ENCODE measurements at places on chromosomes 5 and 9.

- DNase-seq = peak; percentile 34
These were observed 34.4 kb downstream of the DUSP1 start for GRCh38 chr5:172736508-172737135.

- peak; percentile 52 for DNase-seq
These were observed 25.3 kb upstream of the TLR4 start for GRCh38 chr9:117678871-117679270.

- DNase-seq = no peak
These were observed 79.2 kb downstream of the SV2C start for GRCh38 chr5:76162335-76162734.

- no peak for DNase-seq
These were observed 78.6 kb upstream of the FAM174A start for GRCh38 chr5:100456615-100457014.

DNA sequence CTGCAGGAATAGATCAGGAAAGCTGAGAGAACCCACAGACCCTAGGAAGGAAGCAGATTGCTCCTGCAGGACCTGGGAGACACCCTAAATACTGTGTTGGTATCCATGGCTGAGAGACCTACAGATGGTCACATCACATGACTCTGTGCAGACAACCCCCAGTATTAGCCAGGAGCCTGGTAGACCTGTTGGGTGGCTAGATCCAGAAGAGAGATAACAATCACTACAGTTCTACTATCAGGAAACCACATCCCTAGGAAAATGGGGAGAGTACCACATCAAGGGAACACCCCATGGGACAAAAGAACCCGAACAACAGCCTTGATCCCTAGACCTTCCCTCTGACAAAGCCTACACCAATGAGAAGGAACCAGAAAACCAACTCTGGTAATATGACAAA, 24.2 kb upstream of the MELK start:
- DNase-seq = no peak

DNA sequence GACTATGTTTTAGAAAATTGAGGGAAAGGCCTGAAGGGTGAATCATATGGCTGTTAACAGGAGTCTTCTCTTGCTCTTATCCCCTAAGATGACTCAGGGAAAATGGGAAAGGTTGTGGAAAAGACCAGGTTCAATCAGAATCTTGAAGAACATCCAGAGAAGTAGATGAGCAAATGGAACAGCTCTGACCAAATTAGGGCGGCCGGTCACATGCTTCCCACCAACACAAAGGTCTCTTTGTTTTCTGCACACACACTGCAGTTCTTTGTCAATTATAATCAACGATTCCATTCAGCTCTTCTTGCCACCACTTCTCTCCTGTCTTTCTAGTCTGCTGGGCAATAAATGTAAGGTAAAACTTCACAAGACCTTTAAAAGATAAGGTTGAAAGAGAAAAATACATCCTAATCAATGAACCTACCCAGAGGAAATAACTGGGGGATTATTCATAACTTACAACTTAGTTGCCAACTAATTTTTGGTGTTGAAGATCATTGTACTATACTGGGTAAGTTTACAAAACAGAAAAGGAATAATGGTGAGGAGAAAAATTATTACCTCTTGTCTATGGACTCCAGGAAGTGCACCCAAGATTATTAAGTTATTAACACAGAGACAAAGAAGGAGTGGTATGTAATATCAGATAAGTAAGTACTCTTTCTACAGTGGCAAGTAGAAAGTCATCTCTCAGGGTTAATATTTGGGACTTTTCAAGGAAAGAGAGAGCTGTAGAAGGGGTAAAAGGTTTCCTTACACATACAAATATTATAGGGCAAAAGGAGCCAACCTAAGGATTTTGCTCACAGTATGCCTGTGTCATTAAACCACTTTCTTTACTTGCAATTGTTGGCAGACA, 441.9 kb upstream of the PIK3R1 start:
- DNase-seq = peak; percentile 40

- DNase-seq = no peak
These were observed 72.4 kb downstream of the CDH12 start for GRCh38 chr5:22780756-22781155.

- DNase-seq = no peak
These were observed 22.4 kb downstream of the GNAQ start for GRCh38 chr9:78009186-78009585.

DNA sequence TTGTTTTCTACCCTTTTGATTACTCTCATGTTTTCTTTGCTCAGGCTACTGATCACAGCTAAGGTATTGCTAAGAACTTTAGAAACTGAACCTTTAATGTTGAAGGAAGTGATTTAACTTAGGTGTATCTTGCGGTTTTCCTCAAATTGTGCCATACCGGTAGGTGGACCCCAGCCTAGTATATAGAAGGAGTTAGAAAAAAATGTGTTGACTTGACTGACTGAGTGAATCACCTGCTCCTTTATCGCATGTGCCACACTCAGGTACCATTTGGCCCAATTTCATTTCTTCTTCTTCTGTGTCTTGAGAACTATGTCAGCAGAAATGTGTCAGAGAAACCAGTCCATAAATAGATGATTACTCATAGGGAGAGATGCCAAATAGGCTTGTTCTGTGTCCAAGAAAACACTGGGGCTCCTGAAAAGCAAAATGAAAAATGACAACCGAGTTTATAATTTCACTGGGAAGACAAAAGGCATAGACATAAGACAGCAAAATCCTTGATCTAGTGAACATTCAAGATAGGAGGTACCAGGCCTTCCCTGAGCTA, 19.4 kb downstream of the PLPPR1 start:
- no peak for DNase-seq

GRCh38 chr5:123868267-123868666, 356.3 kb downstream of the CSNK1G3 start:
- DNase-seq = no peak

GRCh38 chr5:2281446-2281845, 398.7 kb upstream of the IRX4 start:
- no peak for DNase-seq

DNA sequence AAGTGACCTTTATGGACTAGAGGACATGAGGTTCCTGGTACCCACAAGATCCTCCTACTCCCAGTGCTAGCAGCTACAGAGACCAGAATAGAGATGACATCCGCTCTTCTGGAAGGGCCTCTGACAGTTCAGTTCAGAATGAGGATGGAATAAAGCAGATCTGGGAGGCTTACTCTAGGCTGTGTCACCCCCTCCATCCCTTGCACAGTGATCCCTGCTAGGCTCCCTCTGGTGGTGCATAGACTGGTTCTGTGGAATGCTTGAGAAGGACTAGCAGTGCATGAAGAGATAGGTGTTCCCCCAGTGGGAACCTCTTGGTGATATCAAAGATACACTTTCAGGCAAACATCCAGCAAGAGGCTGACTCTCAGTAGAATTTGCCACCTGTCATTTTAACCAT, 83.0 kb downstream of the NPR3 start:
- DNase-seq = peak; percentile 44

DNA sequence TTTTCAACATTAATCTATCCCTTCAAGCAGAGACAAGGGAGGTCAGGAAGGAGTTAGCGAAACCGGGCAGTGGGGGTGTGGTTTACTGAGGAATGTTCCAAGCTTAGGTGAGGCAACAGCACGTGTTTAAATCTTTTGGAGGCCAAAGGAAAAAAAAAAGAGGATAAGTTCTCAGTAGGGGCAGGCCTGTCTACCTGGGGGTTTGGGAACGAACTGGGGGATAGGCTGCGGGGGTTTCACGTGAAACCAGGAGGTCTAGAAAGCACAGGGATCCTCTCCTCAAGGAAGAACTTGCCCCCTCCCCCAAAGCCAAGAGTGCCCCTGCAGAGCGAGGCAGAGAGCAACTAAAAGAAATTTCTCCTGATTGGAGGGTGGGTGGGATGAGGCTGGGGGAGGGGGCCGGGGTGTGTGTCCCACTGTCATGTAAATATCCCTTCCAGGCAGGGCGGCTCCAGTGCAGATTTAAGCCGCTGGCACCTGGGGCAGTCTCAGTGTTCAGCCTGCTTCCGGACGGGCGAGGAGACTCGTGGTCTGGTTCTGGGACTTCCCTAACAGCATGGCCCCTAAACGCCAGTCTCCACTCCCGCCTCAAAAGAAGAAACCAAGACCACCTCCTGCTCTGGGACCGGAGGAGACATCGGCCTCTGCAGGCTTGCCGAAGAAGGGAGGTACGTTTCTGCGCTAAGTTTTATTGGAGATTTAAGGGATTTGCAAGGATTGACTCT, 5.5 kb upstream of the SET start:
- peak; percentile 88 for DNase-seq

GRCh38 chr9:72633966-72634365, 112.6 kb downstream of the TMC1 start:
- DNase-seq = peak; percentile 69

DNA sequence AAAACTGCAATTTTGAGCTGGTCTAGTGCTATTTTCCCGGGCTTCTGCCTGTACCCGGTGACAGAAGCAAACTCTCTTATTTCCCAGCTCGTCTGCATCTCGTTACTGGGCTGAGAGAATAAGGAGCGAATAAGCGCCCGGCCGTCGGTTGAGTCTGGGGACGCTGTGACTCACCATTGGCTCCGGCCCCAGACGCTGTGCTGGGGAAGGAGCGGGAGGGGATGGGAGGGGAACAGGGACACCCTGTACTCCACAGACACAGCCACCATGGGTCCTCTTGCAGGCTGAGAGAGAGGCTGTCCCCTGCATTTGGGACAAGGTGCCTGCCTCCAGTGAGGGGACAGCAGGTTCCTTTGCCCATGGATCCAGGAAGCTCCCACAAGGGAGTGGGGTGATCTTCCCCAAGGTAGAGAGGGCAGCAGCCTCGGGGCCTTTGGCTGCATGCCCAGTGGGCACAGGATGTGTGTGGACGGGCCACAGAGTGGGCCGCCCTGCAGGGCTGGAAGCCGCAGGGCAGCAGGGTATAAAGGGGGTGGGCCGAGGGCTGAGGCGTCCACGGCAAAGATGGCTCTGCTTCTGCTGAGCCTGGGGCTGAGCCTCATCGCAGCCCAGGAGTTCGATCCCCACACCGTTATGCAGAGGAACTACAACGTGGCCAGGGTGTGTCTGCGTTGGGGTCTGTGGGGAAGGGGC, at the start of gene LCN9:
Gene LCN9 (plus strand): TSS at position 552 of the 693 bp plus-strand sequence. CDS start 13 bp downstream, at position 565.
- DNase-seq = peak; percentile 30

GRCh38 chr9:95116808-95117204, 200.7 kb downstream of the FANCC start:
- no peak for DNase-seq

Measured in iris pigment epithelial cell (primary cell).